ENCODE measurements at places on chromosomes 1 and 21. TPM values are rescaled to one million over a fixed set of nuclear protein-coding genes. Genes with fewer than 3 reads are reported as not detected.

- H3K27me3 ChIP-seq, result no peaks in the 10 kb centered on the region
- peak overlapping the region; percentile 42 for H3K4me3 ChIP-seq
- peaks cover 23% of the 10 kb centered on the region for H3K4me1 ChIP-seq
- H3K27ac ChIP-seq, result peak overlapping the region; percentile 70
- no peaks in the 10 kb centered on the region for H3K36me3 ChIP-seq
Measured at GRCh38 chr21:45438391-45439145, 33.6 kb downstream of the COL18A1 start.

DNA sequence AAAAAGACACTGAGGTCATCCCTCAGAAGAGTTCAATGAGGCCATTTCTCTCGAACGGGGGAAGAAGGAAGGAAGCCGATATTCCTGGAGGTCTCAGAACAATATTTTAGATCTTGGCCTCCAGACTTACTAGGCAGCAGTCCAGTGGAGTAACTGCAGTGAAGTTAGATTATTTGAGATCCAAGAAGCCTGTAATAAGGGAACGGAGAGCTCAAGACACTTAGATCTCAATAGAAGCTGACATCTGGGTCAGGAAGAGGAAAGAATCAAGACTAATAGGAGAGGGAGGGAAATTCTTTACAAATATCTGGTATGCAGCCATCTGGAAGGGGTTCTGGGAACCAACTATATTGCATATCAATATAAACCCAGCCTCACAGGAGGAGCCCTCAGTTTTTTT is 13.6 kb upstream of the ENAH start:
- DNase-seq, result no peak
- no peaks in the 10 kb centered on the region for H3K27me3 ChIP-seq

DNA sequence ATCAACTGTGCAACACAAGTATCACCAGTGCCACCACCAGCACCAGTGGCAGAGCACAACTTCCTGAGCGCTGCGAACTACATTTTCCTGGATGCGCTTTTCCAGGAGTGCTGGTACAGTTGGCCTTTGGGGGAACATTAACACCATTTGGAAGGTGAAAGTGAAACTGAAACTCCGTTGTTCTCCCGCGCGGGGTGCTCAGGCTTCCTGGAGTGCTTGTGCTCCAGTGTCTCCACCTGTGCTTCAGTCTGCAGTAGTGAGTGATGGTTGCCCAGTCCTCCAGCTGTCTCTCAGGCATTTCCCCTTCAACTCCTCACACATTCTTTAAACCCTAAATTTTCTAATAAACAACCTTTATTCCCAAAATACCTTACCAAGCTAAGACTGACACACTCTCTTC is 187.8 kb downstream of the LRRIQ3 start:
- no peaks in the 10 kb centered on the region for H3K4me1 ChIP-seq
- no peak for DNase-seq
- no peak overlapping the region for H3K27ac ChIP-seq
- no peaks in the 10 kb centered on the region for H3K27me3 ChIP-seq

- H3K36me3 ChIP-seq, result no peaks in the 10 kb centered on the region
- no peaks in the 10 kb centered on the region for H3K27me3 ChIP-seq
- H3K4me1 ChIP-seq, result no peaks in the 10 kb centered on the region
- no peak overlapping the region for H3K27ac ChIP-seq
- H3K4me3 ChIP-seq, result no peak overlapping the region
- no peak for DNase-seq
Measured at GRCh38 chr1:79859212-79859948, 852.9 kb upstream of the ADGRL4 start.

DNA sequence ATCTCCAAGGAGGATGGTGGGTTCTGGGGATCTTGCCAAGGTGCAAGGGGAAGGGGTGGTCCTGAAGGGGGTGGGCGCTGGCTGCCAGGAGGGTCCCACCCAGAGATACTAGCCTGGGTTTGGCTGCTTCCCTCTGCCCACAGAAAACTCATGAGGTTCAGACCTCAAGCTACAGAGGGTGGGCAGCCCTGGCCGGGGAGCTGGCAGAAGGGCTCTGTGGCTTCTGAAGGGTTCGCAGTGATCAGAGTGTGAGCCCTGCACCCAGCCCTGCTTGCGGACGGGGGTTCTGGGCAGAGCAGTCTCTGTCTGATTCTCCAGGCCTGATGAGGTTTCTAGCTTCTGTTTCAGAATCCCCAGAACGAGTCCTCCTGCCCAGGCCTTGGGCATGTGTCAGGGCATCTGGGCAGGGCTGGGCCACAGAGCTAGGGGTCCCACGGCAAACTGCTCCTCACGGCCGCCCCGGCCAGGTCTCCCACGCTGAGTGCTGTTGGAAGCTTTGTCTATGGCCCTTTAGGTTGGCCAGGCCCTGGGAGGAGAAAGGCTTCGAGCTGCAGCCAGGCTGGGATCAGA is 635 bp upstream of the MMEL1 start:
- peaks cover 49% of the 10 kb centered on the region for H3K27me3 ChIP-seq
- H3K27ac ChIP-seq, result no peak overlapping the region
- no peak for DNase-seq

The FAAH gene
- 10.6 TPM for total RNA-seq

Data from esophagus muscularis mucosa (tissue), 4 donors.